ENCODE measurements at places on chromosomes 2 and 18.

DNA sequence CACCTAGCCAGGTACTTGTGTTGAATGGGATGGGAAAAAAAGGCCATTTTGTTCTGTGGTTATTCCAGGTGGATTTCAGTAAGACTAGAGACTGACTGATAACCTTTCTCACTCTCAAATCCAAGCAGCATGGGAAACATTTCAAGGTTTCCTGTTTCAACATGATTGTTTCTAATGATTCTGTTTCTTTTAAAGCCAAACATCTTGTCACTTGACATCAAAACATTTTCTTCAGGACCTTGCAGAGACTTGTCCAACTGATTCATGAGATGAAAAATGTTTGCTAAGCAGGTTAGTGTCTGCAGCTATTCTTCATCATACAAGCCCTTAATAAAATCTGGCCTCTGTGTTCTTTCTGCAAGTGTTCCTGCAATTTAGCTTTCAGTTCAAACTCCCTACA lies 456.5 kb upstream of the CWC22 start:
- DNase-seq, result no peak

DNA sequence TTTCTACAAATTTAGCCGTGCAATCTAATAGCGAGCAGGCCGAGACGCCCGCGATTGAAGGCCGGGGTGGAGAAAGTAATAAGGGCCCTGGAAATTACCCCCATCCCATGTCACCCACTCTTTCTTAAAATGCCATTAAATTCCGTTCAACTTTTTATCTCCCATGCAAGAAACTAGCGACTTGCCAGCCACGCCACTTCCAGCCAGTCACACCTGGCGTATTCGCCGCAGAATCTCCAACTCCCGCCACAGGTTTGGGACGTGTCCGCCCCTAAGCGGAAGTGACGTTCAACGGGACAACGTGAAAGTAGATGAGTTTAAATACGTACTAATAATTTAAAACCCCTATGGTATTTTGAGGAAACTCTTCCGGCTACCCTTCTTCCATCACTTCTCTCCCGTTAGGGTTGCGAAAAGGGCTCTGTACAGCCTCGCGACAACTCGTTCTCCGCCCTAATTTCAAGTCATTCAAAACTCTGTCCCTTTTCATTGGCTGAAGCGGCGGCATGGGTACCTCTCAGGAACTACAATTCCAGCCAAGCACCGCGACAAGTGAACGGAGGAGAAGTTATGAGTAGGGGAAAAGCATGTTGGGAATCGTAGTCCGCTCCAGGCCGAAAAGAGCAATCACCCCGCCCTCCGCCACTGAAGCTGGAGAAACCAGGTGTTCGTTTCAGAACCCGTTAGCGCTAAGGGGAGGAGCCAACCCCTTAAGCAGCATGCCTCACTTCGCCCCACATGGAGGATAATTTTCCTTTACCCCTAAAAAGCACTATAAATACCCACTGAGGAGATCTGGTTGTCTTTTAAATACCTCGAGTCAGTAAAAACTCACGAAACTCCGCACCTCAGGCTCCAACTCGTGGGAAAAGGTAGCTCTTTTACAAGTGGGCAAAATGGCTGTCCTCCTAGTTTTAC lies at the start of gene ZRANB3:
ZRANB3 (minus strand) TSS at position 906 of the 918 bp plus-strand sequence.
- DNase-seq, result peak; percentile 98

DNA sequence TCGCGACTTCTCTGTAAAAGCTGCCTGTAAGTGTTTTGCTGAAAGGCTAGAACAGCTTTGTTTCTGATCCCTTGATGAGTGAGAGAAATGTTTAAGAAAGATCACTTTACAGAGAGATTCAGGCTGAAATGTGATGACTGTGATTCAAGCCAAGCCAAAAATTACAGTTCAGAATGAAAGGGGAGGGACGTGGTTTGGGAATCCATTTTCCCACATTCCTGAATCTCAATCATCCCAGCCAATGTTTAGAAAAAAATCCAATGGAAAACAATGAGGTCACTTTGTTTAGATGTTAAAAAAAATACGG lies 416.7 kb downstream of the ARHGAP15 start:
- no peak for DNase-seq

- peak; percentile 48 for DNase-seq
Measured at GRCh38 chr18:23897291-23897690, 117.3 kb upstream of the TTC39C start.

- DNase-seq, result no peak
Measured at GRCh38 chr2:238855299-238855698, 7.4 kb downstream of the TWIST2 start.
